Activated T-cell treated with anti-CD3 and anti-CD28 coated beads, Interleukin-2, amount 50 U/mL, for 4 hours (primary cell): ENCODE measurements at places on chromosomes 16 and 17.

GRCh38 chr17:7211491-7212273, 8.0 kb downstream of the DLG4 start:
- DNase-seq: no peak

DNA sequence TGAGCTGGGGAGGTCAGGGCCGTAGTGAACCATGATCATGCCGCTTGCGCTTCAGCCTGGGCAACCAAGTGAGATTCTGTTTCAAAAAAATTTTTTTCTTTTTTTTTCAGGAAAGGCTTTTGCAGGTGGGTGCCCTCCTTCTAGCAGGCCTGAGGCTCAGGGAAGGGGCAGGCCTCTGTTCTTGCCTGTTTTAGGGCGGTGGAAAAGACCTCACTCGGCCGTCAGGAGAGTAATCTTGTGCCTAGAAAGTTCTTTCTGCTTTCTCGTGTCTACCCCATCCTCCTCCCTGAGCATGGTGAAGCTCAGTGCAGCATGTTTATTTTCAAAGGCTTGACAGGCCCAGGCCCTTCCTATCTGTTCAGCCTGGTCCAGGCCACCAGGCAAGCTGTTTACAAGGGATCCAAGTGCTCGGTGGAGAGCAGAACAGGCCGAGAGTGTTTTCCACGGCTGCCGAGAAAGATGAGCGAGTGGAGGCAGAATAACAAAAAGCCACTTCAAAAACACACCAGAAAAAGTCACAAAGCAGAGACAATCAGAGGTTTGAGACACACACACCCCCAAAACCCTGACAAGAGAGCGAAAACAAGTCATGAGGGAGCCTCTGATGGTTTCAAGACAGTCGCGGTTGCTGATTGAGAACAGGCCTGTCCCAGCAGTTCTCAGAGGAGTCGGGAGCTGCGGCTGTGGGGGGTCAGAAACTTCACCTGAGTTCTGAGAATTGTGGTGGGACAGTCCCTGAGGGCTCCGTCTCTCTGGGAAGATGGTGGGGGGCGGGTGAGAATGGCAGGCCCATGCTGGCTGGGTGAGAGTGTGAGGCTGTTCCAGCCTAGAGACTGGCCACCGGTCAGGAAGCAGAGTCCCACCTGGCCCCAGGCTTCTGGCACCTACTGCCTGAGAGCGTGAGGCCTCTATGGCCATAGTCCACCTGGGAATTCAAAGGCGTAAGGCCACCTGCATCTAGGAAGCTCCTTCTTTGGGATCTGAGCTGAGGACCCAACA, 37.5 kb upstream of the CCR7 start:
- DNase-seq: peak; percentile 62

DNA sequence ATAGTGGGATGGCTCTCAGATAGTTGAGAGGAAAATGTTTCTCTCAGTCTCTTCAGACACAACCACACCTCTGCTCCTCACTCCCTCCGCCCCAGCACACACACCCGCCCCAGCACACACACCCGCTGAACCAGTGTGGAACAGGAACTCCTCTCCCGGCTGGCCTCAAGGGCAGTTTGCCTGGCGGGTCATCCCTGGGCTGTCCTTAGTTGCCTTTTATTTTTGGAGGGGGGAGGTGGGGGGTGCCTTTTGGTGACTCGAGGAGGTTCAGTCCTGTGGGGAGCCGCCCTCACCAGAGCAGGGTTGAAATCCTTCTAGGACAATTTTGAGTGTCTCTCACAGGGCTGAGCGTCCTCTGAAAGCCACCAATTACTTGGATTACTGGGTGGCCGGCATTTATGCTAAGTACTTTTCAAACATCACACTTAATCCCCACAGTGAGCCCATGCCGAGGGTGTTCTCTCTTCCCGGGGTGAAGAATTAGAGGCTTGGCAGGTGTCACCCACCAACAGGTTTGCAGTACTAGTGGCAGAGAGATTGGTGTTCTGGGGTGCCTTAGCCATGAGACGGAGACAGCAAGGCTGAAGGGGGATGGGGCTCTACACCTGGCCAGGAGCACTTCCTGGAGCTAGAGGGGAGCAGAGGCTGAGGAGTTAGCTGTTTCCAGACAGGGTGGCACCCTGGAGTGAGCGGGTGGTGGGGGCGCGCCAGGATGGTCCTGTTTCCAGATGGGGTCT, 2.8 kb downstream of the RASD1 start:
- no peak for DNase-seq

DNA sequence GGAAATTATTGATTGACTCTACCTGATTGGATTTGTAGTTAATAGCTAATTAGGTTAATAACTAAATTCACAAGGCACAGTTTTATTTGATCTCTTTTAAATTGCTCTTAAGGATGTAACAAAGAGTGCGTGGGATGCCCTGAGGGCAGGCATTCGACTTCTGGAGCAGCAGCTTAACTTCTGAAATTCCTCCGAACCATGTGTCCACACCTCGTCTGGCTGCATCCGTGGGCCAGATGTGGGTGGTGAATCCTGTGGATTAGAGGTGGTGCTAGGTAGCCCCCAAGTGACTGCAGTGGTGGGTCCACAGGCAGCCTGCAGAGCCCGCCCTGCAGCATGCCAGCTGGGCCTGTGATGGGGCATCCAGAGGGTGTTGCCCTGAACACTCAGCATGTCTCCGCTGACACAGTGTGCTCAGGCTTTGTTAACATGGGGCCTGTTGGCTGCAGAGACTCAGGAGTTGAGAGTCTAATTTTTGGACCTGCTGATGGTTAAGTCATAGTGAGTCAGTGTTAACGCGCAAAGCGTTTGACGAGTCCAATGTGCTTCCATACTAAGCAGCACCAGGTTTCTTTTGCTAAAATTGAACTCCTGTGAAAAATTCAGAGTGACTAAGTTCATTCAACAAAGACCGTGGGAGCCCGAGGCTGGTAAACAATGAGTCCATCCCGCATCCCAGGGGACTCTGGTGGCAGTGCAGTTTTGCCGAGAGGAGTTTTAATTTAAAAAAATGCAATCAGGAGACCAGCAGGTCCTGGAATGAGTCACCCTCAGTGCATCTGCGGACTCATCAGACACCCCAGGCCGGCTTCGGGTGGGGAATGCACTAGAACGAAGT, 3.8 kb upstream of the NPB start:
- no peak for DNase-seq

DNA sequence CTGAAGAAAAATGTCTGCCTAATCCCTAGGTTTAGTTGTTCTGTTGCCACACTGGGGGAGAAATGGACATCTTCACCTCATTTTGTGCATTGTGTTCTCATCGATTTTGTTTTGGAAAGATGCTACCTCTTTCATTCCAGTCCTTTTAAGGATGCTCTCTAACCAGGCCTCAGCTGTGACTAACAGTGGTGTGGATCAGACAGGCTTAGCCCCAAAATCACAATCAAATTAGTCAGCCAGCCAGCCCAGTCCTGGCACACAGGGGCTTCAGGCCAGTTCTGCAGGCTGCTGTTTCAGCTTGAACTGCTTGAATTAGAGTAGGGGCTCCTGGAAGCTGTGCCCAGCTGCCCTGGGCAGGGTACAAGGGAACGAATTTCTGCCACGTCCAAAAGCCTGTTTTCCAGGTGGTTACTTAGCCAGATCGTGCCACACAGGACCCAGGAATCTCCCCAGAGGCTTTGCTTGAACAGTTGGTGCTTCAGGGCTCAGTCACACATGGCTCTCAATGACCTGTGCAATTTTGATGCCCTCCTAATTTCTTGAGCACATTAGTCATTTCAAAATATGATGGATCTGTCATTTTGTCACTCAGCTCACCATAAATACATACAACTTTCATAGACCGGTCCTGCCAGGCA, 60.7 kb downstream of the CLEC16A start:
- no peak for DNase-seq

DNA sequence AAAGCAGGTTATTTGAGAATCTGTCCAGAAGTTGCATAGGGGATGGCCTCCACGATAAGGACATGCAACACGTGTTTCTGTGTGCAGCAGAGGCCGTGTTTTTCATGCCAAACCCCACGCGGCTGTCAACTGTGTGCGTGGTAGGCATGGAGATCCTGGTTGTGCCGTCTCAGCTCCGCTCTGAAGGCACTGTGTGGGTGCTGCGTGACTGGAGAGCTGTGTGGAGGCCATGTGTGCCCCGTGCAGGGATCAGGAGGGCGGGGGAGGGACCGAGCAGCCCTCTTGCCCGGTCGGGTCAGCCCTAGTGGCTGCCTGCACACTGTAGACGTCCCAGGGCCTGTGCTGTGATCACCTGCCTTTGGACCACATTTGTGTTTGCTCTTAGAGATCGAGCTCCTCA, 74.5 kb downstream of the SEC14L1 start:
- DNase-seq: no peak

- no peak for DNase-seq
Observed at GRCh38 chr17:13522749-13523148, 79.0 kb downstream of the HS3ST3A1 start.

GRCh38 chr16:1036726-1037393, 35.7 kb upstream of the SSTR5 start:
- DNase-seq: no peak

- no peak for DNase-seq
Observed at GRCh38 chr17:81998212-81998611, 20.8 kb downstream of the ASPSCR1 start.

DNA sequence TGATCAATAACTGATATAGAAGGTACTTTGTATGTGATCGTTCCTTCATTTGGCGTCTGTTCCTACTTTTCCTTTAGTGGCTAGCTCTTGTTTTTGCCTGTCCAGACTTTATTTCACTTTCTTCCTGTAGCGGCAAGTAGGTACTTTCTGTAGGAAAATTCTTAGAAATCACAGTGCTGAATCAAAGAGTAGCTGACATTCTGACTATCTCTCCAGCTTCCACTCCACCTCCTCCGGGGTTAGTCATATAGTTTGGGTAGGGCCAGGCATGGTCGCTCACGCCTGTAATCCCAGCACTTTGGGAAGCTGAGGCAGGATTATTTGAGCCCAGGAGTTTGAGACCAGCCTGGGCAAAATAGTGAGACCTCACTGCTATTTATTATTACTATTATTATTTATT, 29.9 kb upstream of the PAFAH1B1 start:
- DNase-seq: no peak

- DNase-seq: no peak
Observed at GRCh38 chr16:84369938-84370627, 1.7 kb downstream of the ATP2C2 start.

GRCh38 chr17:50573866-50574611, 13.5 kb downstream of the CACNA1G start:
- DNase-seq: no peak

- no peak for DNase-seq
Observed at GRCh38 chr17:57957120-57957850, 2.1 kb upstream of the CUEDC1 start.

DNA sequence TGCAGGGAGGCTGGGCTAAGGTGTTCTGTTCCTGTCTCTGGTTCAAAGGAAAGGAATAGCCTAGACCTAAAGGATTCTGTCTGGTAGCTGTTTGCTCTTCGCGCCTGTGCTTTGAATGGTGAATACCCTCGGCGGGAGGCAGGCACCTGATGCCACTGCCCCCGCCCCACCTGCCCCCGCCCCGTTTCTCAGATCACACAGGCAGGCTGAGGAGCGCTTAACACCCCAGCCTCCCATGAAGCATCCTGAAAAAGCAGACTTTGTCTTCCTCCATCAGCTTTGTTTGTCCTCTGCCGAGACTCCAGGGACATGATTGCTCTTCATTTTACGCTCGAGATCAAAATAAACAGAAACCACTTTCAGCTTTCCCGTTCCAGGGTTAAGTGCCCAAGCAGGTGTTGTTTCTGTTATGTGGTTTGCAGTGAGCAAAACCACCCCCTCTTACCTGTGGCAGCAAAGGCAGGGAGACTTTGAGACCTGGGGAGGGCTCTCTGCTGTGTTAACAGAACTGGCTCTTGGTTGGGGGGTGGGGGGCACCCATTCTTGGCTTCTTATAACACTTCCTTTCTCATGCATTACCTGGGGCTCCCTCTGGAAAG, 452.1 kb downstream of the WWOX start:
- DNase-seq: no peak

DNA sequence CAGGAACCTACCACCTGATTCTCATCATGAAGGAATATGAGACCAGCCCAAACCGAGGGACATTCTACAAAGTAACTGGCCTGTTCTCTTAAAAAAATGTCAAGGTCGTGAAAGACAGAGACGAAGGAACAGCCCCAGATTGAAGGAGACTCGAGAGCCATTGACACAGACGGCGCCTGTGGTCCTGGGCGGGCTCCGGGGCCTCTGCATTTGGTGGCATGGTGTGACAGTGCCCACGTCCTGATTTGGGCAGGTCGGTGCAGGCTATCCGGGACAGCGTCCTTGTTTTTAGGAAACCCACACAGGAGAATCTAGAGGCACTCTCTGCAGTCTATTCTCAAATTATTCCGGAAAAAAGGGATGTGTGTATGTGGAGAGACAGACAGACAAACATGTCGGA, 64.1 kb downstream of the ADCY9 start:
- no peak for DNase-seq

- no peak for DNase-seq
Observed at GRCh38 chr16:28837672-28838557, 8.2 kb downstream of the TUFM start.

DNA sequence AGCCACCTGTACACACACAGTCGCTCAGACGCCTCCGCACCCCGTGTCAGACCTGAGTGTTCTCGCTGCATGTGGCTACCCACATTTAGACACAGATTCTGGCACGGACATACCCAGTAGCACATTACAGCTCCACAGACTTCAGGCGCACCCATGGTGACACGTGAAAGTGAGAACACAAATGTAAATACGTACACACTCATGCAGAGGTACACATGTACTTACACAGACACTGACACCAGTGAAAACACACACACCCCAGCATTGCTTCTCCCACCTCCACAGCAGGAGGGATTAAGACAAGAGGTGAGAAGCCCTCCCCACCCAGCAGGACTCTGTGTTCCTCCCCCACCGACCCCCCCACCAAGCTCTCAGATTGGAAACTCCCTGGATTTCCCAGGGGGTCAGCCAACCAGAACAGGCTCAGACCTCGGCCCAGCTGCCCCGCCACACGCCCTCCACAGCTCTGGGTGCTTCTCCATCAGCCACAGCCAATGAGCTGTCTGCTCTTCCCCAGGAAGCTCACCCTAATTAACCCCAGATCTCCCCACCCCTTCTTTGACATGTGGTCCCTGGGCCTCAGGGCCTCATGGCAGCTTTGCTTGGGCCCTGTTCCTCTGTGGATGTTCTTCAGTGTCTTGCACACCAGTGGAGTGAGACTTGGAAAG, 5.3 kb upstream of the FOXN1 start:
- no peak for DNase-seq

DNA sequence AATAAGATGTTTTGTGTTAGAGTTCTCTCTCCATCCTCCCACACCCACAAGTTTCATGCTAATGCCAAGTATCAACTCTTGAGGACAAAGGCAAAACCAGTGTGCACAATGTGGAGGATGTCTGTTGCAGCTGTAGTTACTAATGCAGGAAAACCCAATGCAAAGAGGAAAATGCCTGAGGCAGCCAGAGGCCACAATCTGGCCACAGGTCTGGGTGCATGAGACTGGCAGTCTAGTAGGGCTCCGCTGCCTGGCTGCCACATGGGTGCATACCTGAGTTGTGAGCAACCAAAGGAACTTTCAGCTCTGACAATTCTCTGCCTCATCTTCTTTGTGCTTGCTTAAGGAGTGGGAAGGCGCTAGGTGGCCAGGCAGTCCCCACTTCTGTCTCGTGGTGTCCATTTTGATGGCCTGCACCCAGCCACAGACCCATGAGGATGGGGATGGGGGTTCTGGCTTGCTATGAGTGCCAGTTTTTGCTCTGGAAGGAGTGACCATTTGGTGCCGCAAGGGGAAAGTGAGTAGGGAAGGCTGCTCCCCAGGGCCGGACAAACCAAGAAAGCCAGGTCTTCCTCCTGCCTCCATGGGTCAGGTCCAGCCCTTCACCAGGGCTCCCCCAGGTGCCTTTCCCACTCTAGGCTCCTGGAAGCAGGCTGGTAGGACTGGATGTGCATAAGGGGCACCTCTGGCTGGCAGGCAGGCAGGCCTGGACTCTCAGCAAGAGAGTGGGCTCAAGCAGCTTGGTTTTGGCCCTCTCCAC, 4.2 kb upstream of the GFOD2 start:
- DNase-seq: no peak
